ENCODE measurements at places on chromosomes 5 and 9.

- peak; percentile 17 for DNase-seq
Measured at GRCh38 chr5:171336521-171337209, 27.6 kb downstream of the TLX3 start.

DNA sequence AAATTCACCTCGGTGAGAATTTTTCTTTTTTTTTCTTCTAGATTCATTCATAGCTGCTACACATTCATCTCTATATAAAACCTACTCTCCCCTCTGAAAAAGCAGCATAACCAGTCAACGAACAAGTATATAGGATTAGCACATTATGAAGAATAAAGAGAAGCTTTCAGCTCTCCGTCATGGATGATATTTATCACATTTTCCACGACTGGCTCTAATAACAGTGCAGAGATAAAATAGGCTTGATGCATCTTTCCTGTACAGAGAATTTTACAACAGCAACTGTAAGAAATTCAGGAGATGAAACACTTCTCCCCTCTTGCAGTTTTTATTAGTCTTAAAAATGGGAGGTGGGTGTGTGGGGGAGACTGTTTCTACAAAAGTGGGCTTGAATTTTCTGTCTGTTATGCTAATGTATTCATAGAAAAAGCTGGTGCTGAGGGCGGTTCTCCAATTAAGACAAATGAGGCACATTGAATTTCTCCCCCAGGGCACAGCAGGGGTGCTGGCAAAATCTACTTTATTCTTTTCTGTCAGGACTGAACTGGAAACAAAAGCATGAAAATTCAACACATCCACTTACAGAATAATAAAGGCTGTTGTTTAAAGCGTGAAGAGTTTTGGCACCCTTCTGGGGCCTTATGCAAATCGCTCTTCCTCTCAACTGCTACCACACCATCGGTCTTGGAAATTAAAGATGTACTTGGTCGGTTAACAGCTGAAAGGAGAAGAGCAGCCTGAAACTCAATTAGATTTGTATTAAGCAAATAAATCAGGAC is 233.9 kb upstream of the ZNF608 start:
- no peak for DNase-seq

GRCh38 chr5:176819476-176819875 is 9.1 kb downstream of the UNC5A start:
- DNase-seq, result no peak

DNA sequence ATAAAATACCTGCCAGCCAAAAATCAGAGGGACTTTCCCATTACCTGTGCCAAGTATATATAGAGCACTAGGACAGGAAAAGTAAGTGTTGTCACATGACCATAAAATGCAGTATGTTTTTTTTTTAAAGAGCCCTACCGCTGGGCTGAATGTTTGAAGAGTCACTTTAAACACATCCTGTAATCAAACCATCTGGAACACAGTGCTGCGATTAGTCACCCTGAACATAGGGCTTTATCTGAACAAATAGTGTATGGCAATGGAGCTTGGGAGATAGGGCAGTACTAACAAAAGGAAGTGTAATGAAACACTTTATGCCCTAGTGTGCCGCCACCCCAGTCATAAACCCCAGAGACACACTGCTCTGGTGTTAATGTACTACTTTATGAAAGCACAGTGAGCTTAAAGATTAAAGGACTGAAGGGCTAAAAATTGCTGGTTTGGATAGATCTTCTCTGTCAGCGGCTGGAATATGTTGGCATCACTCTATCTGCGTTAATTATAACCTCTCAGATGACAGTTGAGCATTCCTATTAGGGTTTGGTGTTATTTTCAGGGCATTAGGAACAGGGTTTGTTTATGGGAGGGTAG is 90.4 kb downstream of the ZNF608 start:
- DNase-seq, result peak; percentile 88

DNA sequence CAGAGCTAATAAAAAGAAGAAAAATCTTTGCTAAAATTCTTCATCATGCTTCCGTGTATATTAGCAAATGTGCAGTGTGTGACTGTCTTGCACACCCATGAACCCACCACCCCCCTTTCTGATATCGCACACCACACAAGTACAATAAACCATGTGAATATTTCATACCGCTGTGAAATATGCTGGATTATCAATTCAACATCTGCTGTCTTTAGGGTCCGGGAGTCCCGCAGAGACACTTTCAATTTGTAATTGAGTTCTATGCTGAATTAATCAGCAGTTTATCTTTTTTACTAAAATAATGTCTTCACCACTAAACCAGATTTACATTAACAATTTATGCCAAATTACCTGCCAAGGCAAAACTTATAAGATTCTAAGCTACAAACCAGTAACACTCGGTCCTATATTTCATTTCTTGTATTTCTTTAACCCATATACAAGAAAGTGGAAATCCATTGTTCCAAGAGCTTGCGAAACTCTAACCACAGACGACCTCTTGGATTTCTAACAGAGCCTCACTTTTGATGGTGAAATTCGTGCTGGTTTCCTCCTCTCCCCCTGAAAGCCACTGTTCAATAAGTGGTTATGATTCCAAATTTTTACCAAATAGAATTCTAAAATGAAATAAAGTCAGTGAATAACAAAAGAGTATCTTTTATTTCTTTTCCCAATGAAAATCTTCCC is 44.2 kb downstream of the PSMB7 start:
- DNase-seq, result no peak

DNA sequence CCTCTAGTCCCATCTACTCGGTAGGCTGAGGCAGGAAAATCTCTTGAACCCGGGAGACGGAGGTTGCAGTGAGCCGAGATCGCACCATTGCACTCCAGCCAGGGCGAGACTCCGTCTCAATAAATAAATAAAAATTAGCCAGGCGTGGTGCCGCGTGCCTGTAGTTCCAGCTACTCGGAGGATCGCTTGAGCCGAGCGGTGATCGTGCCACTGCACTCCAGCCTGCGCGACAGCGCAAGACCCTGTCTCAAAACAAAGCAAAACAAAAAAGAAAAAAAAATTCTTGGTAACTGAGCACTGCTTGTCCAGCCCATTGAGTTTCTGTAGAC is 710 bp upstream of the WDR55 start:
- no peak for DNase-seq

DNA sequence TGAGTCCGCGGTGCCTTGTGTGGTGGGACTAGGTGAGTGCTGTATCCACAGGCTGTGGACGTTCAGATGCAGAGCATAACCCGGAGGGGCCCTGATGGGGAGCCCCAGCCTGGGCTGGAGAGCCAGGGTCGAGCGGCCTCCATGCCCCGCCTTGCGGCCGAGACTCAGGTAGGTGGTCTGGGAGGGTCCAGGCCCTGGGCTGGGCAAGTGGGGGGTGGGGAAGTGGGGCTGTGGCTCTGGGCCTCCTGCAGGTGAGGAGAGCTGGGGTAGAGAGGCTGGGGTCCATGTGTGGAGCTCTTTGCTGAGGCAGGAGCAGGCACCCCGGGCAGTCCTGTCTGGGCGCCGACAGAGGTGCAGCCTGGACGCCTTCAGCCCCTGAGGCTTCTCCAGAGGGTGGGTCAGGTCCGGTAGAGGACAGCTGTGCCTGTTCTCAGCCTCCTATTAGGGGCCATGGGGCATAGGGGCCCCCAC is 241.1 kb downstream of the CACNA1B start:
- no peak for DNase-seq

GRCh38 chr9:94697972-94698581 is 28.4 kb upstream of the AOPEP start:
- DNase-seq, result no peak

- no peak for DNase-seq
Measured at GRCh38 chr5:9820691-9821449, 190.7 kb upstream of the TAS2R1 start.

DNA sequence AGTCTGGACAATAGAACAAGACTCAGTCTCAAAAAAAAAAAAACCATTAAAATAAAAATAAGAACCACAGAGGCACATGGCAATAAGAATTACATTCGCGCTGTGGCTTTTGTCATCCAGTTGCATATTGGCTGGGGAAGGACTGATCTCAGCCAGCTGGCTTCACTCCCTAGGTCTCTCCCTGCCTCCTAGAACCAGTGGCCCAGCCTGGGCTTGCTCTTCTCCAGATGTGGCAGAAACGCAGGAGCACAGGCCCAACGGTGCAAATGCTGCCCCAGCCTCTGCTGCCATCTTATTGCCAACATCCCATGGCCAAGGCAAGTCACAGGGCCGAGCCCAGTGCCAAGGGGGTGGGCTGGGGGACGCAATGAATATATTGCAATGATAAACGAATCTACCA is 37.0 kb downstream of the NKX2-5 start:
- no peak for DNase-seq

DNA sequence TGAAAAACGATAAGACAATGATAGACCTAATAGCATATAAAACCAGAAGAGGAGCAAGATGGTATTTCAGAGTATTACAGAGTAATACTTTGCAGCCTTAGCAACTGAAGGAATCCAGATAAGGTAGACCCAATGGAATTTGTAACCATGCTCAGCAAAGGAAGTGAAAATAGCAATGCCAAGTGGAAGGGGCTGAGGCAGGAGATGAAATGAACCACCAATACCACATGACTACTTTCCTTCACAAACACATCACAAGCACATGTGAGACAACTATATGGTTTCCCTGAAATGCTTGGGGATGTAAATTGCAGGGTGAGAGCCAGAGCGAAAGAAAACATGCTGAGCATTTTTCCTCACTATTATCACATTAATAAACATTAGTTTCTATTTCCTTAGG is 79.8 kb upstream of the MELK start:
- DNase-seq, result no peak

GRCh38 chr9:94818178-94818541 is 91.7 kb downstream of the AOPEP start:
- no peak for DNase-seq

- peak; percentile 72 for DNase-seq
Measured at GRCh38 chr9:4424891-4425290, 65.4 kb upstream of the SLC1A1 start.

DNA sequence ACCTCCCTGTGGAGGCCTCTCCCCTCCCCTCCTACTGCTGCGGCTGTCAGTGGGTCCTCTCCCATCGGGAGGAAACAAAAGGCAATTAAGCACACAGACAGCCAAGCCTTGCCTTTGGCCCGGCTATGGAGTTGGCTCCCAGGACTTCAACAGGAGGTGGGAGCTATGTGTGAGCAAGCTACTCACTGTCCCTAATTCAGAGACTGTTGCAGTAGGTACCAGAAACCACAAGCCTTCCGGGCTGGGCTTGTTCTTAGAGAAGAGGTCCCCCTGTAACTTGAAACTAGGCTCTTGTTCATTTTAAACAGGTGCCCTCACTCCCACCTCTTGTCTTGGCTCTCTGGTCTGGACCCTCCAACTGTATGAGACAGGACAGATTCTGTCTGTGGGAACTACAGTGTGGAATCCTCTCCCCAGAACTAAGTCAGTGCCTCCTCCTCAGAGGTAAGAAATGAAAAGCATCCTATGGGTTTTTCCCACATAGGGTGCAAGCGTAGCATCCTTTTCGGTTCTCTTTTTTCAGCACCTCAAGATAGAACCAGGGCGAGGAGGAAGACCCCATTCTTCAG is 561.1 kb downstream of the EBF1 start:
- DNase-seq, result no peak

DNA sequence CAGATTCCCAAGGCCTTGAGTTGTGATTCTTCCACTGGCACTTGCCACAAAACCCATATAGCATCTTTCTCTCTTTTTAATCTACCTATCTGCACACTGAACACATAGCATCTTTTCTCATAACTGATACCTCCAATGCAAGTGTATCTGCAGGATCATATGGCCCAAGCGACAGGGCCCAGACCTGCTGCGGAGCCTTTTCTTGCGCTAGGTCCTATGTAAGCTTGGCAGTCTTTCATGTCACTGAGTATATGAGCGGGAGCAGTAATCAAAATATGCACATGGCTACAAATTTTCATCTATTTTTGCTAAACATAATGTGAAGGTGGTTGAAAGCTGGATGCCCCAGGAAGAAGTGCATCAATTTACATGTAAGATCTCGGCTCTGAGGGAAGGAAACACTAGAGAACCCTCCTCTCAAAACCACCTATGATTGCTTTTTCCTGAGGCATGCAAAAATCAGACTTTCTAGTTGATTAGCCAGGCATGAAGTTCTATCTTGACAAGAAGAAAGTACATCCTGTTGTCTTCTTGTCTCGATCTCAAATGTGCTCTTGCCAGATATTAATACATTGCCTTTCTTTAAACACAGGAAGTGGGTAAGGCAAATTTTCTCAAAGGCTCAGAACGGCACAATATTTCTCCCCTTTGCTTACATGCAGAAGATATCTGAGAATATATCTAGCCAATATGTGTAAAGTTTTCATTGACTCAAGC is 26.9 kb upstream of the CEMIP2 start:
- DNase-seq, result no peak

GRCh38 chr9:131704141-131704983 is 35.5 kb downstream of the RAPGEF1 start:
- DNase-seq, result no peak

GRCh38 chr5:178514851-178515418 is 75.3 kb downstream of the COL23A1 start:
- no peak for DNase-seq

Data from pulmonary artery endothelial cell (primary cell).